Stimulated activated CD8-positive, alpha-beta memory T cell treated with anti-CD3 and anti-CD28 coated beads, Interleukin-4, amount 100 ng/mL, for 1 hour (primary cell): ENCODE measurements at places on chromosomes 3 and 15.

DNA sequence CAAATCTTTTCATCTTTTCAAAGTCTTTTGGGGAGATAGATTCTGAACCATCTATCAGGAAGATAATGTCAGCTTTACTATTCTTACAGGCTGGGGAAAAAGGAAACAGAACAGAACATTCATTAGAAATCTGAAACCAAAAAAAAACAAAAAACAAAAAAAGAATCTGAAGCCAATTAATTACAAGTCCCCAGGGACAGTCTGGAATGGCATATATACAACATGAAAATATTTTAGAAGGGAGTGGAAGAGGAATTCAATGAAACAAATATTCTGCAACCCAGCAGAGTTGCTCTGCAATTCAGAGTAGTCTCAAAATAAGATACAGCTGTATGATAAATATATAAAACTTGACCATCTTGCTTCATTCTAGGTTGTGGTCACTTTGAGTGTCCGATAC is 41.7 kb upstream of the CAPN7 start:
- no peak for DNase-seq

DNA sequence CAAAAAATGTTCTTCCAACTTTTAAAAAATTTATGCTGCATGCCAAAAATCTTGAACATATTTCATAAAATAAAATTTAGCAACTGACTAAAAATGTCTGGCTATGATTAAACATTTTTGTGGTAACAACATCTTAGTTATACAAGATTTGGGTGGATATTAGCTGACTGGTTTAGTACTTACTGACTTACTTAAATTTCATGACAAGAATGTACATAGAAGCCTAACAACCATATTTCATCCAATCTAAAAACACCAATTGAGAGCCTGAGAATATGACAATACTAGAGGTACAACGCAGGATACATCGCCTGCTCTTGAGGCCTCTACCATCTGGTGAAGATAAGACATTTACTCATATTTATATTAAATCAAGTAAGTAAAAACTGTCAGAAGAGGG is 34.6 kb downstream of the GNB4 start:
- no peak for DNase-seq

GRCh38 chr3:13480340-13481318 is 523 bp downstream of the HDAC11 start:
- DNase-seq, result no peak

GRCh38 chr3:169886671-169887070 is 16.9 kb upstream of the LRRC31 start:
- DNase-seq, result no peak

DNA sequence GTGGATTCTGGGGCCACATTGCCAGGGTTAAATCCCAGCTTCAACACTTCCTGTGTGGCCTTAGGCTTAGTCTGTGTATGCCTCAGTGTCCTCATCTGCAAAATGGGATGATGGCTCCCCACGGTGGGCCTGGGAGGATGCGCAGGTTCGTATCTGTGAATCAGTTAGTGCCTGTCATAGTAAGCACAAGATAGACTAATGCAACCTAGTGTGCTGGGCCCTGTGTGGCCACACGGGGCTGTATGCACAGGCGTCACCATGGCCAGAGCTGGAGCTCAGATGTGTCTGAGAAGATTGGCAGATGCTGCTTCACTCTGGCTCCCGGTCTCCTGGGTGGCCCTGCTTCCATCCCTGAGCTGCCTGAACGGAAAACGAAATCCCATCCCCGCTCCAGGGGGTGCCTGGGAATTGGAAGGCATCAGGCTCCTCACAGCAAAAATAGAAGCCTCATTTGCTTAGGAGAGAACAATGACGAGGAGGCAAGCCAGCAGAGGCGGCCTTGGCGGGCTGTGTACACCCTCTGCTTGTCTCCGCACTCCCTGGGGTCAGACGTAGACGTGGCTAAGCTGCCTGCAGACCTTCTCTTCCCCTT is 103.6 kb downstream of the APBA2 start:
- DNase-seq, result no peak

DNA sequence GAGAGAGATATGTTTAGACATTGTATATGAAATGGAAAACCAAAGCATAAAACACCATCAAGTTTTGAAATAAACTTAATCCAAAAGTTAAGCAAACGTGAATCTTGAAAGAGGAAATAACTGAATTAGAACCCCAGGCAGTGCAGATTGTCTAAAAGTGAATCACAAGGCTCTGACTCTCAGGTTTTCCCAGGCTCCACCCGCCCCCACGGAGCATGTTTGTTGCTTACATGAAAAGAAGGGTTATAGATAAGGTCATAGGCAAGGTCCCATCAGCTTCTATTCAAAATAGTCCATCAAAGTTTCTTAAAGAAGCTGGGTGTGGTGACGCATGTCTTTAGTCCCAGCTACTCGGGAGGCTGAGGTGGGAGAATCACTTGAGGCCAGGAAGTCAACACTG is 29.0 kb upstream of the SLMAP start:
- no peak for DNase-seq

DNA sequence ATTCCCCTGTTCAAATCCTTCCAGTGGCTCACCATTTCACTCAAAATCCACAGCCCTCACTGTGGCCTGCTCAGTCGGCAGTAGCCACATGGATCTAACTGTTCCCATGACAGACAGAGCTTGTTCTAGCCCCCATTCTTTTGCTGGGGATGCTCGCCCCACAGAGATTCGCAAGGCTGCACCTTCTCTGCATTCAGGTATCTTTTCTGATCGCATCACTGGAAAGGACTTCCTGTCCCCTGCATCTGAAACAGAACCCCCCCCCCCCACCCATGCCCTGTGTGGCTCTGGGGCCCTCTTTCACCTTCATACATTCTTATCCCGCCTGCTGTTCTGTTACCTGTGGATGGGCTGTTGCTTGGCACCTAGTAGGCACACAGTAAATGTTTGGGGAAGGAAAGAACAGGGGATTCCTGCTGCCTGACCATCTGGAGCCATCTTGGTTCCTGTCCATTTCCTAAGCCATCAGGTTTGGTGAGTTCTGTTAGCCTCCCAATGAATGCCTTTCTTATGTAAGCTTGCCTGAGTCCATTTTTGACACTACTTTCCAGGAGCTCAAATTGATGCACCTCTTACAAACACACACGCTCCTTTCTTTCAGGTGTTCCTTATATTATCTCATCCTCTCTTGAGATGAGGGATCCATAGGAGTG is 42.9 kb upstream of the PGPEP1L start:
- no peak for DNase-seq

DNA sequence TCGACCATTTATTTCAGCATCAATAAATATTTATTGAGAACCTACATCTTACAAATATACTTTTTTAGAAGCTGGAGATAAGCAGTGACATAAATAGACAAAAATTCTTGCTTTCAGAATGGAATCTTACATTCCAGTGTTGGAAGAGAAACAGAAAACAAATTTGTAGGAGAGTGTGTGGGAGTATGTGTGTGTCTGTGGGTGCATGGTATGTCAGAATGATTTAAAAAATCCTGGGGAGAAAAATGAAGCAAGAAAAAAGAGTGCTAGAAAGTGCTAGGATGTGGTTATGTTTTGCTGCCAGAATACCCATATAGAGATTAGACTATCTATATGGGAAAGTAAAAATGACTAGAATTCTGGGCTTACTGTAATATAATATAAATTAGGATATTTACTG is 561.7 kb upstream of the SGO1 start:
- DNase-seq, result no peak

GRCh38 chr15:92079047-92079446 is 225.5 kb downstream of the SLCO3A1 start:
- no peak for DNase-seq

DNA sequence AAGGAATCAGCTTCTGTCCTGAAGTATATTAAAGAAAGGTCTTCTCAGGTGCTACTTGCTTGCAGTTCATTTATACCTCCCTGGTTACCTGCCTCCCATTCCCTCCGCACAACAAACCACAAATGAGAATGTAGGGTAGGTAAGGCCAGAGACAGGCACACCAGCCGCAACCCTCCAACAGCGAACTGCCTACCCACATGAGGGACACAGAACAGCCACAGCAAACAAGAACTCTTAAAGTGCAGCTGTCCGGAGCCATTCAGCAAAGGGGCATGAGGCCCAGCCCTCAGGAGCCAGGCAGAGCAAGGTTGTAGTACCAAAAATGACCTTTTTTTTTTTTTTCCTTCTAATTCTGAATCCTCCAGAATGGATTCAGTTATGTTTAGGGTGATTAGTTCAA is 52.4 kb downstream of the SPSB4 start:
- DNase-seq, result no peak

DNA sequence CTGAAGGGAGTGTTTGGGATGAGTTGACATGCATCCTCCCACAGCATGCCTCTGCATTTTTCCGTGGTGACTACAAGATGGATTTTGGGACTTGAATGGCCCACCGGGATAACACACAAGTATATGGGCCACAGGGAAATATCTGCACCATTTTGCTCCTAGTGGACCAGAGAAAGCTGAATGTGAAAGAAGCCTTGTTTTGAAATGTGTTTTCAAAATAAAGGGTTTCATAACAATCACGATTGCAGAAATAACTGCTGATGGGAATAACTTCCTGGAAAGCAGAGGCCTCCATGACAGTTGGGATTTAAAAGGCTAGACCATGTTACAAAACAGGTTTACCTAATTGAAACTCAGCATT is 77.5 kb upstream of the PRR23C start:
- DNase-seq, result no peak

GRCh38 chr3:152333928-152334327 is 65.2 kb downstream of the MBNL1 start:
- no peak for DNase-seq

DNA sequence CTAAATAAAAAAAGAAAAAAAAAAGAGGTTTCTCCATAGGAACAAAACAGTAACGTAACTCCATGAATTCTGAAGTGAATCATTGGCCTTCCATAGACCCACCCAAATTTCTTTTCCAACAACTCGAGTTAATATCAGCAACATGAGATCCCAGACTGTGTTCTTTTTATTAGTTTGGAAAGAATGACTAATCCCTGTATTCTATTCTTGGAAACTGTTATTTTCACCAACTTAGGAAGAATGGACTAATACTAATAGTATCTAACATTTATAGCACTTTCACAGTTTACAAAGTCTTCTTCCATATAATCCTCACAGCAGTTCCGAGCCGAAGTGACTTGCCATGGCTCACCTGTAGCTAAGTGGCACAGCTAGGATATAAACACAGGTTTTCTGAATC is 72.7 kb upstream of the SLC4A7 start:
- DNase-seq, result no peak

GRCh38 chr3:47283193-47283537 is 421 bp downstream of the KLHL18 start:
- DNase-seq, result peak; percentile 9

DNA sequence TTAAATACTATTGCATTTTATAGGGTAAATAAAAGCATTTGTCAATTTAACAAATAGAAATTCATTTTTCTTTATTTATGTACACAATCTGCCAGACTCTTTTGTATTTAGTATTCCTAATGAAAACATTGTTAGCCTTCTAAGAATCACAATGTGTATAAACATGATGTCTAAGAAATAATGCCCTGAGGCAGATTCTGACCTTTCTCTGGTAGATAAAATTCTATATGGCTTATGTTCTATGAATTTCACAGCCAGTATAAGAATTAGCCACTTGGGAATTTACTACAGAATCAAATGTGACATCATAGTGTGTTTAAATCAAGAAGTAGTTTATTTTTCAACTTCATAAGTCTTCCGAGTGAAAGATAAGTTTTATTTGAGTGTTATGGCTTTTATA is 457.4 kb downstream of the ZIC1 start:
- DNase-seq, result no peak

DNA sequence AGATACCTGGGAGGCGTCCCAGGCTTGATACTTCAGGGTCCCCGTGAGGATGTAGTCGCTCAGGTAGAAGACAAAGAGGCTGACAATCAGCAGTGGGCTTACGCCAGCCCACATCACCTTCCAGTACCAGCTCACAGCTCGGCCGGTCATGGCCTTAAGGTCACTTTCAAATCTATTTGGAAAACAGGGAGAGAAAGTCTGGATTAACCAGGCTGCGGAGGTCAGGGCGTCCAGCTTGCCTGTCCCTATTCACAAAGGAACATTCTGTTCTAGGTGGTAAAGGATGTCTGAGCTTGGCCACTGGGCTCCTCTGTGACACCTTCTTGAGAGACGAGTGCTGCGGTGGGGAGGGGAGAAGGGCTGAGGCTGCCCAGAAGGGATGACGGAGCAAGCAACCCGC is 36.5 kb downstream of the SLC6A20 start:
- DNase-seq, result no peak

DNA sequence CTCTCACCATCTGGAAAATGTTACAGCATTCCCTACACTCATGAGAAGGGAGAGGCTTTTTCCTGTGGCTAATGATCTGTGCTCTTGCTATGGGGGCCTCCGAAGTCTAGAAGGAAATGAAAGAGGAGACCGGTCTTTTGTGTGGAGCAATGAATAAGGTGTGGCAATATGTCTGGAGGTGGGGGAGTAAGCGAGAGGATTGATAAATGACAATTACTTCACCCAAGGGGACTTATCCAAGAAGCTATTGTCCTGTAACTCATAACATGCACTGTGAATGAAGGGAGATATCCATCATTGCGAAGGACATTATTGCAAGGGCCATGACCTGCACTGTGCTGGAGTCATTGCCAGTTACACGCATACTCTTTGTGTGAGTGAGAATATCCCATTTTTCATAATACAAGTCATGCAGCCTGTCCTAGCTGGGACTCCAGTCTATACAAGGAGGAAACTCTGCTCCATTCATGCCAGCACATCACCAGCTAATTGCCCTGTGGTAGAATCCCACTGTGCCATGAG is 37.7 kb upstream of the SYNPR start:
- no peak for DNase-seq

DNA sequence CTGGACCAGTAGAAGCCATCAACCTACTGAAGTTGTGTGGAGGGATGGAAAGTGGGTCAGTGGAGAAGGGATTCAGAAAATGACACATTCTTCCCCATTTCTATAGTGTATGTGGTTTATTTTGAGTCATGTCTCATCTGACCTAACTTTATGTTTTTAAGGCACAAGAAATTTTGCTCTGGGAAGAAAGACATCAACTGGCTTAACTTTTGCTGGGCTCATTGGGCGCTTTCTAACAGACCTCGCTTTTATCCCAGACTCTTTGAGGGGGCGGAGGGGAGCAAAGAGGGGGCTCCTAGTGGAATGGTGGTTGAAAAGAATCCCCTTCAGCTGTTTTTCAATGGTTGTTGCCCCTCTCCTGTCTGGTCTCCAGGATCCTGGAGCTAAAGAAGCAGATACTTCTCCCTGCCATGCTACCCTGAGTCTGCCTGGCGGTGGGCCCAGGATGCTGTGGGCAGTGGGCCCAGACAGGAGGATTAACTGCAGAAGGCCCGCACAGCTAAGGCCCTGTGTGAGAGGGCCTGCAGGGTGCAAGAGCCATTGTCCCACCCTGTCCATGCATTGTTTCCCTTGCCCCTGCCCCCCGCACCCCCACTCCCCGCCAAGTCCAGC is 14.5 kb downstream of the CSRNP1 start:
- no peak for DNase-seq
